HT-29 (cell line): ENCODE measurements at places on chromosomes 6 and 20.
A peak's percentile ranks its signal among the peaks of the same experiment; 100 is the strongest.

DNA sequence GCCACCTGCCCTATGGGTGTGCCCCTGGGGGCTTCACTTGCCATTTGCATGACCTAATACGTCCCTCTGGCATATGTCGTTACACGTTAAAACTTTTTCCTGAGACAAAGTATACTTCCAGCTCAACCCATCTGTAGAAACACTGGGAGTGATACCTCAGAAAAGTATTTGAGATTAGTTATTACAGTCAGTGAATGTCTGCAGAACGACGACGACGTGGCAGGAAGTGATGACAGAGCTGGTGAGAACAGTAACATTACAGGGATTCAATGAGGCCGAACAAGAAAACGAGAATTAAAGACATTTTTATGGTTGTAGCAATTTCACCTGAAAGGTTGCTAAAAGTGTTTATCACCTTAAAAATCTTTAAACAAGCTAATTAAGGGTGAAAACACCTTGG is 40.2 kb downstream of the SASH1 start:
- no peak for DNase-seq

DNA sequence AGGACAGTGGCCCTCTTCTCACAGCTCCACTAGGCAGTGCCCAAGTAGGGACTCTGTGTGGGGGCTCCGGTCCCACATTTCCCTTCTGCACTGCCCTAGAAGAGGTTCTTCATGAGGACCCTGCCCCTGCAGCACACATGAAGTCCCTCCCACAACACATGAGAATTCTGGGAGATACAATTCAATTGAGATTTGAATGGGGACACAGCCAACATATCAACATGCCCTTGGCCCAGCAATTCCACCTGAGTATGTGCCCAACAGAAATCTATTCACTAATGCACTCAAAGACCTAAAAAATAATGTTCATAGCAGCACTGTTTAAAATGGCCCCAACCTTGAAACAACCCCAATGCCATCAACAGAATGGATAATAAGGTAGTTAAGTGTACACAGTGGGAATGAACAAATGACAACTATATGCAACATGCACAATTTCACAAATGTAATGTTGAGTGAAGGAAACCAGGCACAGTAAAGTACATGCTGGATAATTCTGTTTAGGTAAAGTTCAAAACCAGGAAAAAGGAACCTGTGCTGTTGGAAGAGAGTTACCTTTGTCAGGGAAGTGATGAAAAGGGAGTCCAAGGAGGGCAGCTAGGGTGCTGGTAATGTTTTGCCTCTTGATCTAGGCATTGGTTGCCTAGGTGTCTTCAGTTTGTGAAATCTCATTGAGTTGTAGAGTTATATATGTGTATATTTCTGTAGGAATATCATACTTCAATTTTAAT is 16.1 kb downstream of the ISM1 start:
- DNase-seq = no peak

- no peak for DNase-seq
Observed at GRCh38 chr6:163148451-163149278, 265.9 kb upstream of the QKI start.

DNA sequence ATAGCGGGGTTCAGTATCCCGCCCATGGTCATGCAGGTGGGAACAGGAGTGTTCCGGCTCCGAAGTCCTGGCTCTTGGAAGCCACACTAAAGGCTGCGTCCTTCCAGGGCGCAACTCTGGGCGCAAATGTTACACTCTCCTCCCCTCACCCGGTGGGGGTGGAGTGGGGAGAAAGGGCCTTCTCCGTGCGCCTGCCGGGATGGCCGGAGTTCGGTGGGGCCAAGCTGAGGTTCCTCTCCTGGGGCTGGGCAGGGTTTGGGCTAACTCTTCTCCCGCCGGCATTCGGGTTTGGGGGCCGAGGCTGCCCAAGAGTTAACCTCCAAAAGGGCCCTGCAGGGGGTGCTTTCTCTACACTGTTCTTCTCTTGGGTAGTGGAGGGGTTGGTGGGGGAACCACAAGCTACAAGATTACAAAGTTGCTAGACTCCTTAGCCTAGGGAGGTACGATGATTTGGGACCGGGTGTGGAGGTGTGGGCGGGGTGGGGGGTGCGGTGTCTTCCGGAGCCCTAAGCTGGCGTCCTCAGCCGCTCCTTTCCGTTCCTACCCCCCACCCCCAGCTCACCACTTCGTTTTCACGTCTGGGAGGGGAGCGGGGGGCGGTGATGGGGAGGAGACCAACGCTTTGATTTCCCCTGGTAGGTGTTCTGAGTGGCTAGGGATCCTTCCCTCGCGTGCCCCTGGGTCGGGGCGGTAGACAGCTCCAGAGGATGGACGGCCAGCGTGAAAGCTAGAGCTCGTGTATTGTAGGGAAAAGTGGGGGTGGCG is 12.3 kb downstream of the NRN1 start:
- DNase-seq = no peak

DNA sequence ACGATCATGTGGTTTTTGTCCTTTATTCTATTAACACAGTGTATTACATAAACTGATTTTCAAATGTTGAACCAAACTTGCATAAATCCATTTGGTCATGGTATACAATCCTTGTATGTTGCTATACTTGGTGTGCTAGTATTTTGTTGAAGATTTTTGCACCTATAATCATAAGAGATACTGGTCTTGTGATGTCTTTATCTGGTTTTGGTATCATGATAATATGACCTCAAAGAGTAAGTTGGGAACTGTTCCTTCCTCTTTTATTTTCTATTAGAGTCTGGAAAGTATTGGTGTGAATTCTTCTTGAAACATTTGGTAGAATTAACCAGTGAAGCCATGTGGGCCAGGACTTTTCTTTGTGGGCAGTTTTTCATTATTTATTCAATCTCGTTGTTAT is 65.3 kb downstream of the TRPC4AP start:
- DNase-seq = no peak

DNA sequence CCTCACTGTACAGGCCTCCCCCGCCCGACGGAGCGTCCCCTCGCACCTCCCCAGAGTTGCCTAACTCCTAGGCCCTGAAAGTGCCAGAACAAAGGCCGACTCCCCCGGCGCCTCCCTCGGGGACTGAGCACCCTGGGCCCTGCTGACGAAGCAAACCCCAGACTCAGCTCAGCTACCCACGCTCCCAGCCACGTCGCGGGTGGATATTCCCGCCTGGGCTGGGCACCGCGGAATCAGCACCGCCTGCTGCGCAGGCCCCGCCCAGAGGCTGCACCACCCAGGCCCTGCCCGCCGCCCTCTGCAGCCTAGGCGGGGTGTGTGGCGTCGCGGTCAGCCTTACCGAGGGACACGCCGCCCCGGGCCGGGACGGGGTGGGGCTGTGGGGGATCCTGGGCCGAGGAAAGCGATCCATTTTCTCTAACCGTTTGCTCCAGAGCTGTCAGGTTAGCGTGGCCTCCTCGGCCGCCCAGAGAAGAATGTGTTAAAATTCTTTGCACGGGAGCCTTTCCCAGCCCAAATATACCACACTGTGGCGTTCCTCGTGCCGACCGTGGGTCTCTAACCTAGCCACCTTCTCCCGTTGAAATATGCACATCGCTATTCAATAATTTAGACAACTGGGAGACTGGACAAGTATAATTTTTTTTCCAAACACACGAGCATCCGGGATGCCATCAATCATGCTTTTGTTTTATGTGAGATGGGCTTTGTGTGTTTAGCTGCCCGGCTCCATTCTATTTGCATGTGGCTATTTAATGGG is 31.4 kb downstream of the TFAP2A start:
- peak; percentile 52 for DNase-seq

DNA sequence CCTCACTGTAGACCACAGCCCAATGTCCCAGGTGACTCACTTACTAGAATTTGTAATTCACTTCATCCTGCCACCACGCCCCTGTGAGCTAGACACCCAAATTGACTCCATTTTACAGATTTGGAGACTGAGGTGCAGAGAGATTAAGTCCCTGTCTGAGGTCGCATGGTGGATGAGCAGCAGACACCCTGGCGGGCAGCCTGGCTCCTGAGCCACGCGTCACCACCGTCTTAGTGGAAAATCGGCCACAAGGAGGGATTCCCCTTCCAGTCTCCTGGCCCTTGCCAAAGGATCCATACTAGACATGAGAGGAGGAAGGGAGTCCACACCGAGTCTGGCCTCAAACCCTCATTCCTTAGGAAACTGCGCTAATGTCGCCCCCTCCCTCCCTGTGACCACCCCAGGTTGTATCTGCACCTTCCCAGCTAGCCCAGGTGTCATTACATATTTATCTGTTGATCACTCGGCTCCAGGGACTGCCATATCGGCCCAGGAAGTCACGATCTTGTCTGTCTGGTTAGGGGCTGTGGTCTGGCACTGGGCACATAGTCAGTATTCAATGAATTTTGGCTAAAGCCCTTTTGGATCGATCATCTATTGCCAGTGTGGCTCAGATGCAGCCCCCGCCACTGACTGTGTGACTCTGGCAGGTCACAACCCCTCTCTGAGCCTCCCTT is 25.7 kb upstream of the PTGIS start:
- DNase-seq = no peak

DNA sequence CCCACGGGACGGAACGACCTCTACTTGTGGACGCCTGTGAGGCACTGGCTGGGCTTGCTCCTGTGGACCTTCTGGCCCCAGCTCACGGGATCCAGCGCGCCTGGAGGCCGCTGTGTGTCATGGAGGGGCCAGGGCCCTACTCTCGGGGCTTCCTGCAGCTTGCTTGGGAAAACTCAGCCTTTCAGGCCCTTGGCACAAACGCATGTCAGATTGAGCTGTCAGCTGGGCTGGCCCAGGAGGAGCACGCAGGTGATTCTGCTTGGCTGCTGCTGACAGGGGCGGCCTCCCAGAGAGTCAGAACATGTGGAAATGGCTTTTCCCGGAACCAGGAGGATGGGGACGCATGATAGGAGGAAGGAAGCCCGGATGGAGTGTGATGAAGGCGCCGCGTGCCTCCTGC is 39.7 kb downstream of the TMEM181 start:
- DNase-seq = no peak

GRCh38 chr20:13800728-13801134 is 15.9 kb downstream of the NDUFAF5 start:
- peak; percentile 65 for DNase-seq

- no peak for DNase-seq
Observed at GRCh38 chr6:125082908-125083683, 70.5 kb upstream of the TPD52L1 start.

DNA sequence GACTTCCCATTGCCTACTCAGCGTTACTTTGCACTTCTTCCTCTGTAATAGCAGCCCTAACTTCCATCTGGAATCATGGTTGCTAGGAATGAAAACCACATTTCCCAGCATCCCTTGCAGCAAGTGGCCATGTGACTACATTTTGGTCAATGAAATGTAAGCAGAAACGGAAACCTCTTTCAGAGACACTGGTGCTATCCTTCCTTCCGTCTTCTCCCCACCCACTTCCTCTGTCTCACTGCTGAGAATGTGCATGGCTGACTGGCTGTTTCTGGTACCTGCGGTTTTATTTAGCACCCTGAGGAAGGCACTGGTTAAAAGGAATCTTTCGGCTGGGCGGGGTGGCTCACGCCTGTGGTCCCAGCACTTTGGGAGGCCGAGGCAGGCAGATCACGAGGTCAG is 107.4 kb downstream of the SCML4 start:
- DNase-seq = peak; percentile 35

GRCh38 chr20:23626040-23626620 is 11.6 kb downstream of the CST3 start:
- DNase-seq = no peak

DNA sequence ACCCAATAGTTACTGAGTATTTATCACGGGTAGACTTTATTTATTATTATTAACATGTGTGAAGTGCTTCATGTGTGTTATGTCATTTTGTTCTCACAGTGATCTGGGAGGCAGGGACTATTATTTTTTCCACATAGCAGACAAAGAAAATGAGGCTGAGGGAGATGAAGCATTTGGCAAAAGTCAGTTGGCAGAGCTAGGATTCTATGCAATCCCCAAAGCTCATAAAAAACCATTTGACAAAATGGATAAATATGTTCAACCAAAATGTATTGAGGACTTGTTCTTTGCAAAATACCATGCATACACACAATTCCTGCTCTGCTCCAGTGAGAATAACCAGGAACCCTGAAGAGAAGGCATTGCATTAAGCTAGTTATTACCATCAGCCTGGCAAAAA is 184.4 kb downstream of the HS3ST5 start:
- DNase-seq = no peak

DNA sequence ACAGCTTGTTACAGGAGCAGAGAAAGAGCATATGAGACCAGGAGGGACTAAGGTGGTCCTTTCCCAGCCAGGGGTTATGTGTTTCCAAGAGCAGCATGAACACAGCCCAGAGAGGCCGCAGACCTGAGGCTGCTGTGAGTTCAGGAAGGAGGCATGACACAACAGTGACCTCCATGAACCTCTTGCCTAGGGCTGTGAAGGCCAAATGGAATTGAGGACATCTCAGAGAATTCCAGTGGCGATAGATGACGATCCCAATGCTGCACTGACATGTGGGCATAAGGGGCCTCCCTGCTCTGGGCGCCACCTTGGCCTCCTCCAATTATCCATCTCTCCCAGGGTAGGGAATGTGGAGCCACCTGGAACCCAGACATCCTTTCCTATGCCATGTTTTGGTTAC is 79.9 kb upstream of the FUCA2 start:
- no peak for DNase-seq

- DNase-seq = peak; percentile 78
Observed at GRCh38 chr20:36399147-36399968, 93.2 kb downstream of the DLGAP4 start.
